ENCODE measurements at places on chromosomes 5 and 9. TPM values are rescaled to one million over a fixed set of nuclear protein-coding genes. Genes with fewer than 3 reads are reported as not detected.

The ENHO gene
- 0.50 TPM for total RNA-seq

The SHOC1 gene
- not detected for total RNA-seq

The INSYN2B gene
- not detected for total RNA-seq

The IQGAP2 gene
- total RNA-seq = 14.9 TPM

The PCDHB10 gene
- 5.3 TPM for total RNA-seq

The IL7R gene
- 10.6 TPM for total RNA-seq

The HTR4 gene
- total RNA-seq = 0.23 TPM

The F2RL2 gene
- 2.8 TPM for total RNA-seq

The NEUROG1 gene
- total RNA-seq = not detected

The ADAMTSL1 gene
- 81.7 TPM for total RNA-seq

The ALDH7A1 gene
- 14.9 TPM for total RNA-seq

The ADAMTS16 gene
- total RNA-seq = 1.1 TPM

The PARP8 gene
- 8.3 TPM for total RNA-seq

The ALDH1A1 gene
- 83.3 TPM for total RNA-seq

The LRSAM1 gene
- total RNA-seq = 23.5 TPM

The ECSCR gene
- total RNA-seq = 38.8 TPM

The MSX2 gene
- total RNA-seq = 2.3 TPM

The CMBL gene
- total RNA-seq = 3.8 TPM

The C9orf50 gene
- total RNA-seq = 0.34 TPM

The LHX3 gene
- not detected for total RNA-seq

The CCDC180 gene
- total RNA-seq = 1.9 TPM

The FBP2 gene
- total RNA-seq = not detected

The DAP gene
- total RNA-seq = 24.3 TPM

The THG1L gene
- total RNA-seq = 20.7 TPM

The FOXD4L5 gene
- not detected for total RNA-seq

The WWC1 gene
- 2.1 TPM for total RNA-seq

The CD14 gene
- total RNA-seq = 43.2 TPM

The TMEM174 gene
- total RNA-seq = not detected

The CARD6 gene
- 9.5 TPM for total RNA-seq

The GFM2 gene
- total RNA-seq = 12.9 TPM

The PCDHGB6 gene
- total RNA-seq = 8.4 TPM

The SH3RF2 gene
- total RNA-seq = 1.7 TPM

The PKD2L2 gene
- total RNA-seq = not detected

The SURF4 gene
- total RNA-seq = 139 TPM

The DDX4 gene
- not detected for total RNA-seq

The CKS2 gene
- 2.0 TPM for total RNA-seq

The FEM1C gene
- total RNA-seq = 71.0 TPM

The NEK6 gene
- 15.0 TPM for total RNA-seq

The DND1 gene
- total RNA-seq = not detected

The TMEM232 gene
- 2.3 TPM for total RNA-seq

The BTNL8 gene
- 0.34 TPM for total RNA-seq

The CCDC187 gene
- total RNA-seq = not detected

The SSNA1 gene
- 81.1 TPM for total RNA-seq

The BTNL9 gene
- 9.1 TPM for total RNA-seq

The PHYHD1 gene
- 11.9 TPM for total RNA-seq

The CDKN2AIPNL gene
- 18.8 TPM for total RNA-seq

The UGCG gene
- total RNA-seq = 24.5 TPM

The ZNF622 gene
- 25.7 TPM for total RNA-seq

The GFRA3 gene
- total RNA-seq = 2.5 TPM

The ABLIM3 gene
- total RNA-seq = 42.4 TPM

Measured in esophagus muscularis mucosa (tissue), 4 donors.